Sciatic nerve (tissue), 2 donors: ENCODE measurements at places on chromosomes 6 and 20.

GRCh38 chr20:24583169-24583792 lies 113.9 kb downstream of the SYNDIG1 start:
- DNase-seq: no peak

- DNase-seq: no peak
Measured at GRCh38 chr6:28588666-28589065, 63.0 kb downstream of the GPX5 start.

- DNase-seq: no peak
Measured at GRCh38 chr6:39931607-39932006, 2.7 kb downstream of the MOCS1 start.

GRCh38 chr6:100999034-100999597 lies 118.0 kb upstream of the ASCC3 start:
- no peak for DNase-seq

- DNase-seq: peak; percentile 21
Measured at GRCh38 chr6:166417285-166417691, 34.5 kb upstream of the MPC1 start.

GRCh38 chr6:35611240-35611639 lies 77.5 kb downstream of the FKBP5 start:
- DNase-seq: no peak

DNA sequence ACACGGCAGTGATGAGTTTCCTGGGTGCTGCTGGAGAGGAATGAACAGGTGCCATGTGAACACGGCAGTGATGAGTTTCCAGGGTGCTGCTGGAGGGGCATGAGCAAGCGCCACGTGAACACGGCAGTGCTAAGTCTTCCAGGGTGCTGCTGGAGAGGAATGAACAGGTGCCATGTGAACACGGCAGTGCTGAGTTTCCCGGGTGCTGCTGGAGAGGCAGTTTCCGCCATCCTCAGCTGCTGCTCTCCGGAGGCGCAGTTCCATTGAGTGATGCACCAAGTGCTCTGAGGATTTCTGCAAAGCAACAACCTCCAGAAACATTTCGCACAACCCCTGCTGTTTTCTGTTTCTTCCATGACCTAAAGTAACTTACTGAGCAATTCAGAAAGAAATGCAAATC lies 155.4 kb downstream of the SMOC2 start:
- DNase-seq: no peak

DNA sequence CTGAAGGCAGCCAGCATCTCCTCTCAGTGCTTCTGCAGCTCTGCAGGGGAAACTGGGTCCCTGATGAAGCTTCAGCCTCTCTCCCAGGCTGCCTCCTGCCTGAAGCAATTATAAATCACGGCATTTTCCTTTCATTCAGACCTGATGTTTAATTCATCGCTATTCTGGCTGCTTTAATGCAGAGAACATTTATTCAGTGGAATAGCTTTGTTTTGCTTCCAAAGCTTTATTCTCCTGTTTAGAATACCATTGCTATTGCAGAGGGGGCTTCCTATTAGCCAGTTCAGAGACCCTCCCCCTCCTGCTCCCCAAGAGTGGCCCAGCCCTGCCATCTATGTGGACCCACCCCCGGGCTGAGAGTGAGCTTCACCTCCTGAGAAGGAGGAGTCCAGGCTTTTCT lies 255.6 kb downstream of the LRFN2 start:
- no peak for DNase-seq

- no peak for DNase-seq
Measured at GRCh38 chr6:5838656-5839396, 167.9 kb downstream of the NRN1 start.

DNA sequence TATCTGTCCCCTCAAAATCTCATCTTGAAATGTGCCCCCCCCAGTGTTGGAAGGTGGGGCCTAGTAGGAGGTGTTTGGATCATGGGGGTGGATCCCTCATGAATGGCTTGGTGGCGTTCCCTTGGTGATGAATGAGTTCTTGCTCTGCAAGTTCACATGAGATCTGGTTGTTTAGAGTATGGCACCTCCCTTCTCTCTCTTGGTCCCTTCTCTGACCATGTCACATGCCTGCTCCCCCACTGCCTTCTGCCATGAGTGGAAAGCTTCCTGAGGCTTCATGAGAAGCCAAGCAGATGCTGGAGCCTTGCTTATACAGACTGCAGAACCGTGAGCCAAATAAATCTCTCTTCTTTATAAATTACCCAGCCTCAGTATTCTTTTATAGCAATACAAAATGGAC lies 70.9 kb downstream of the MAN1A1 start:
- no peak for DNase-seq

GRCh38 chr6:168133687-168134559 lies 54.9 kb upstream of the FRMD1 start:
- DNase-seq: no peak

DNA sequence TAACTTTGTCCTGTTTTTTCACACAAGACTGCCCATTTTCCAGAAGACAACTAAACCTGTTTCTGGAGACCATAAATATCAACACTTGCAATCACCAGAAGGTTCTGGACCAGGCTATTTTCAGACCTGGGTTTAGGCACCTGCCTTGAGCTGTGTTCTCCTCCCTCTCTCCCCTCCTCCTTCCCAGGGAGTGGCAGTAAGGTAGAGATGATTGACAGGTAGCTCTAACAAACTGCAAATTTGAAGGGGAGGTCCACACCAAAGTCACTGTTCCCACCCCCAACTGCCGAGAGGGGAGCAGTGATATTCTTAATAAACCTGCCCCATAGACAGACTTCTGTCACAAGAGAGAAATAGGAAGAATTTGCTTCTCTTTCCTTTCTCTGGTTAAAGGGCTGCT lies 91.2 kb upstream of the BACH2 start:
- DNase-seq: no peak

- DNase-seq: no peak
Measured at GRCh38 chr6:40960742-40961430, 78.1 kb downstream of the UNC5CL start.

DNA sequence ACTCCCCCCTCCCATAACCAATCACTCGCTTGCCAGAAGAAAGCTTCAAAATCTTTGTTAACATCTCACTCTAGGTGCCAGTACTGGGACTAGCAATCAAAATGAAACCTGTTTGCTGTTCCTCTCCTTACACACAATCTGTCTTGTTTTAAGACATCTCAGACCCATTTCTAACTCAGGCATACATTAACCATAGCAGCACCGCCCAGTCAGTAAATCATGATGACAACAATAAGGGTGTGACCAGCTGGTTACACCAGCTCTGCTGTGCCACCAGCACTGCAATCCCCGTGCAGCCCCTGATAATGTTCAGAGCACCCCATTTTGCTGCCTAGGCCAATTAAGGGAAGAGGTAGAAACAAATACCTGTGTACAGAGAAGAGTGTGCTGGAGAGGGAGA lies 185.2 kb upstream of the TAB2 start:
- no peak for DNase-seq

- no peak for DNase-seq
Measured at GRCh38 chr6:125974214-125974866, 12.0 kb upstream of the TRMT11 start.

DNA sequence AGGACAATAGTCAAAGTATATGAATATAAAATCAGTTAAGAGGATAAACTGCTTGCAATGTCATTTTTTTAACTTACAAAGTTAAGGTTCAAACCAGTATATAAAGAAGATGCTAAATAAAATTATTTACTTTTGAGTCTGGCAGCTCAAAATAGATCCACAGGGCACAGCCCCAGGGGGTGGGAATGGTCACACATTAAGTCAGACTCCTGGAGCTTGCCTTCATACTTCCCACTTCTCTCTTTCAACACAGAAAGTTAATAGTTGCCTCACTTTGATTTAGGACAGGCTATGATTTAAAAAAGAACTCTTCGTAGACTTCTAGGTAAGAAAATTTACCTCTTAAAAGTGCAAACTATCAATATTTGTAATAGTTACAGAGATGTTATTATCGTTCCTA lies 158.3 kb upstream of the RUNX2 start:
- no peak for DNase-seq

DNA sequence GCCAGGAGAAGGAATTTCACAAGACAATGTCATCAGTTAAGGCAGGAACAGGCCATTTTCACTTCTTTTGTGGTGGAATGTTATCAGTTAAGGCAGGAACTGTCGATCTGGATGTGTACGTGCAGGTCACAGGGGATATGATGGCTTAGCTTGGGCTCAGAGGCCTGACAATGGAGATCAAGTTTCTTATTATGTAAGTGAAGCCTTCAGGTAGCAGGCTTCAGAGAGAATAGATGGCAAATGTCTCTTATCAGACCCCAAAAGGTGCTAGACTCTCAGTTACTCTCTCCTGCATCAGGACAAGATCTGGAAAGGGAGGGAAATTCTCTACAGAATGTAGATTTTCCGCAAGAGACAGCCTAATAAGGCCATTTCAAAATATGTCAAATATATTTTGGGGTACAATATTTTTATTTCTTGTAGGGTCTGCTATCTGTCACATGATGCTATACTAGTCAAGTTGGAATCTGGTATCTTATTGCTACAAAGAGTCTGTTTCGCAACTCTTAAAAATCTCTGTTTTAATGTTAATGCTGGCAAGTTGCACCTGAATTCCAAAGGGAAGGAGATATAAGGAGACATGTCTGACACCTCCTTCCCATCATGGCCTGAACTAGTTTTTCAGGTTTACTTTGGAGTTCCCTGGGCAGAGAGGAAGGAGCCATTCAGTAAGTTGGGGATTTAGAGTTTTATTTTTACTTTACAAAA lies 48.8 kb downstream of the TRDN start:
- DNase-seq: no peak

DNA sequence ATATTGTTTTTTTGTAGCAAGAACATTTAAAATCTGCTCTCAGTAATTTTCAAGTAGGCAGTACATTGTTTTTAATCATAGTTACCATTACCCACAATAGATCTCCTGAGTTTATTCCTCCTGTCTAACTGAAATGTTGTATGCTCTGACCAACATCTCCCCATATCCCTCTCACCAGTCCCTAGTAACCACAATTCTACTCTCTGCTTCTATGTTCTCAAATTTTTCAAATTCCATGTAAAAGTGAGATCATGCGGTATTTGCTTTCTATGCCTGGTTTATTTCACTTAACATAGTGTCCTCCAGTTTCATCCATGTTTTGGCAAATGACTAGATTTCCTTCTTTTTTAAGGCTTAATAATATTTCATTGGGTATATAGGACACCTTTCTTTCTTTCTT lies 300.5 kb downstream of the KCNQ5 start:
- no peak for DNase-seq

GRCh38 chr6:20447157-20447556 lies 45.5 kb downstream of the E2F3 start:
- no peak for DNase-seq

DNA sequence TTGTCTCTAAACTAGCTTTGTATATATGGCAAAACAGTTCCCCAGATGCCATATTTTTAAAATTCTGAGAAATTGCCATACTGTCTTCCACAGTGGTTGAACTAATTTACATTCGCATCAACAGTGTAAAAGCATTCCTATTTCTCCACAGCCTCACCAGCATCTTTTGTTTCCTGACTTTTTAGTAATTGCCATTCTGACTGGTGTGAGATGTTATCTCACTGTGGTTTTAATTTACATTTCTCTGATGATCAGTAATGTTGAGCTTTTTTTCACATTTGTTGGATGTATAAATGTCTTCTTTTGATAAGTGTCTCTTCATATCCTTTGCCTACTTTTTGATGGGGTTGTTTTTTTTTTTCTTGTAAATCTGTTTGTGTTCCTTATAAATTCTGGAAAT lies 1222.7 kb upstream of the CITED2 start:
- no peak for DNase-seq

DNA sequence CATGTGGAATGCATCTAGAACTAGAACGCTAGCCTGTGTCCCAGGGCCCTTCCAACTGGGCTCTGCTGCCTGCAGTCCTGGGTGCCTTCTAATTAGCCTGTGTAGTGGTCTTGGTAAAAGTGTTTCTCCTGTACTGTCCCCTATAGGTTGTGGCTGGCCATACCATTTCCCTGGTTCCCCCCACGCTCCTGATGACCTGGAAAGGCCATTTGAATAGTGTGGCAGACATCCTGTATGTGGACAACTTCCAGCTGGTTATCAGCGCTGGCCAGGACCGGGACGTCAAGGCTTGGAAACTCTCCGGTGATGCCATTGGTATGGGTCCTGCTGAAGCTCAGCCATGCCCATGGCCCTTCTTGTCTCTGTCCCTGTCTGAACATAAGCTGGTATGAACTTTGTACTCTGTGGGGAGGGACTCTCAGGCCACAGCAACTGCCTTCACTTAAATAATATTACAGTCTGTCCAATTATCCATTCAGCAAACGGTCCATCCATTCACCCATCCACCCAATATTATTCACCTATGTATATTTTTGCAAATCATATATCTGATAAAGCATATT lies 60.7 kb downstream of the SUN5 start:
- DNase-seq: no peak

DNA sequence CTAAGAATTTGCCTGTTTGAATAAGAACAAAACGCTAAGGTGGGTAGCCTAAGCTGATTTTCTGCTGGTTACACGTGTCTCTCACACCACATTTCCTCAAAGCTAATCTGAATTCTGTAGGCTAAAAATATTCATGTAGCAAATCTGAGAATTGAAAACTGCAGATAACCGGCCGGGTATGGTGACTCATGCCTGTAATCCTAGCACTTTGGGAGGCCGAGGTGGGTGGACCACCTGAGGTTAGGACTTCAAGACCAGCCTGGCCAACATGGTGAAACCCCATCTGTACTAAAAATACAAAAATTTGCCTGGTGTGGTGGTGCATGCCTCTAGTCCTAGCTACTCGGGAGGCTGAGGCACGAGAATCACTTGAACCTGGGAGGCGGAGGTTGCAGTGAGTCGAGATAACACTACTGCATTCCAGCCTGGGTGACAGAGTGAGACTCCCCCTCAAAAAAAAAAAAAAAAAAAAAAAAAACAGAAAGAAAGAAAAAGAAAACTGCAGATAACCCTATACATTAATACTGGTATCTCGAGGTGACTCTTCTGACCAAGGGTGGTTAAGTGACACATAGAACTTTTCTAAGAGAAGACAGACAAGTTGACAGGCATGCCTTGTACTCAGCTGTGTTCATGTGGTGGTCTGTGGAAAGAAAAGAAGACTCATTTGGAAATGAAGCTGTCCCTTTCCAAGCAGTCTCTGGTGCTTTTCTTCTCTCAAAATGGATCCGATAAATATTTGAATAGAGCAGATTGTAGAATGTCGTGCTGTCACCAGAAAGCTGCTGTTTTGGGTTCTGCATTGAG lies 24.7 kb upstream of the ASXL1 start:
- DNase-seq: no peak

- no peak for DNase-seq
Measured at GRCh38 chr6:151216804-151217203, 23.0 kb upstream of the AKAP12 start.

- no peak for DNase-seq
Measured at GRCh38 chr20:36015806-36016403, 47.5 kb downstream of the CNBD2 start.

- no peak for DNase-seq
Measured at GRCh38 chr20:24350923-24351368, 118.5 kb upstream of the SYNDIG1 start.

GRCh38 chr6:121680058-121680457 lies 244.6 kb downstream of the GJA1 start:
- DNase-seq: no peak
